ENCODE measurements at places on chromosomes 12 and 14.

DNA sequence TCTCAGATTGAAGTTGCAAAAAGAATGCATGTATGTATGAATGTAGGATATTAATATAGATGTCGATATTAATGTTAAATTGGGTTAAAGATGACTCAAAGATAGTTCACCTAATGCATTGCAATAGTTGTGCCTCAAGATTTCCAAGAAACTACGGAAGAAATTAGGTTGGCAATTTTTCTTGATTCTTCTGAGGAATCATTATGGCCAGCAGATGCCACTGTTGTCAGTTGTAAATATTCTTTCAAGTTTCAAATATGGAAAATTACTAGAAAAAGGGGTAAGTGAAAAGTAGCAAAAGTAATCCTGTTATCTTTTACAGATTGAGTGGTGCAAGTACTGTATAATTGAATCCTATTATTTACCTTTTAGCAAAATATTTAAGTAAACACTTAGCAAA is 202.1 kb downstream of the ADAMTS20 start:
- peak; percentile 18 for DNase-seq

GRCh38 chr12:122327494-122328385 is 61.4 kb upstream of the VPS33A start:
- DNase-seq, result no peak

GRCh38 chr12:128337071-128337345 is 70.0 kb downstream of the TMEM132C start:
- DNase-seq, result no peak

GRCh38 chr12:121222847-121223246 is 12.9 kb downstream of the P2RX4 start:
- no peak for DNase-seq

DNA sequence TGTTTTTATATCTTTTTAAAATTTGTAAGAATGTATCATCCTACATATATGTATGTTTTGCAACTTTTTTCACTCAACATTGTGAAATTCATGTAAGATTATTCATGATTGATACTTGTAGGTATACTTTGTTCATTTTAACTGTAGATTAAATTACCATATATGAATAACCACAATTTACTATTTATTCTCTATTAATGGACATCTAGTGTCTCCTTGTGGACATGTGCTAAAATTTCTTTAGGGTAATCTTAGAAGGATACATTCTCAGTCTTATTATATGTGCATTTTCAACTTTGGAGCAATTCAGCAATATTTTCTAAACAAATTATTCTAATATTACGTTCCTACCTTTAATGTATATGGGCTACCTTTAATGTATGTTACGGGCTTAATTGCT is 192.4 kb downstream of the FUT8 start:
- peak; percentile 15 for DNase-seq

GRCh38 chr12:120055231-120056000 is 61.1 kb downstream of the RAB35 start:
- DNase-seq, result no peak

DNA sequence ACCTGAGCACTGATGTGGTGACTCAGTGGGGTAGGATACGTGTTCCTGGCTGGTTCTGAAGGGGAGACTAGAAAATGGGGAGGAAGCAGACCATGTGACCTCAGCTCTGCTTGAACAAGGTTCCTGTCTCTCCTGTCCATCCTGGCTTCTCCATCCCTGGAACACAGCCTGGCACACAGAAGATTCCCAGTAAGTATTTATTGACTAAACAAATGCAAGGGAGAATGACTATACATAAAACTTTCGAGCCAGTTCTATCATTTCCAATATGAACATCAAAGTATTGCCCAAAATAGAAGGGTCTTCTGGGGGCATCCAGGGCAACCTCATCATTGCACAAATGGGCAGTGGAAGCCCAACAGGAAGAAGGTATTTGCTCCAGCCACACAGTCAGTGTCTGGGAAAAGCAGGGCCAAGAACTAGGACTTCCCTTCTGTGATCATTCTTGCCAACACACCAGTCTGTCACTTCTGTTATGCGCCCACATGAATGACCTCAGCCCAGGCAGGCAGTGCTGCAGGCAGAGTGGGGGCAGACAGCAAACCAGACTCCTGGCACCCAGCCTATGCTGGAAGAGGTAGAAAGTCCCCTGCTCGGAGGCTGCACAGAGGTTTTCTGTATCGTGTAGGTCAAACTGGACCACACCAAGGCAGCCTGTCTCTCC is 5.6 kb upstream of the SERPINA9 start:
- peak; percentile 91 for DNase-seq

DNA sequence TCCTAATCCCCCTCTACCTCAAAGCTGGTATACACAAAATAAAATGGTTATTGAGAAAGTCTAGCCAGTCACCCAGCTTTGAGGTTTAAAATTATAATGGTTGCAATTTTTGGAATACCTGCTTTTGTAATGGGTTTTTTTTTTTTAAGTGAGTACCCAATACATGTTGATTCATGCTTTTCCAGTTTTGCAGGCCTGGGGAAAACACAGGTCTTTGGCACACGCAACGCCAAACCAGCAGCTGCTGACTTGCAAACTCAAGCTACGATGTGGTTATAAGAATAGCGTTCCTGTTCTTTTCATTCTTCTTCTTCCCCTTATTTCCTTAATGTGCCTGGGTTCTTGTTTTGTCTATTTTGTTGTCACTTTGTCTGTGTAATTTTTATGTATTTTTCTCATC is 233.0 kb downstream of the EGLN3 start:
- DNase-seq, result no peak

- DNase-seq, result peak; percentile 44
Observed at GRCh38 chr14:74085047-74085637, 386 bp downstream of the LIN52 start.

DNA sequence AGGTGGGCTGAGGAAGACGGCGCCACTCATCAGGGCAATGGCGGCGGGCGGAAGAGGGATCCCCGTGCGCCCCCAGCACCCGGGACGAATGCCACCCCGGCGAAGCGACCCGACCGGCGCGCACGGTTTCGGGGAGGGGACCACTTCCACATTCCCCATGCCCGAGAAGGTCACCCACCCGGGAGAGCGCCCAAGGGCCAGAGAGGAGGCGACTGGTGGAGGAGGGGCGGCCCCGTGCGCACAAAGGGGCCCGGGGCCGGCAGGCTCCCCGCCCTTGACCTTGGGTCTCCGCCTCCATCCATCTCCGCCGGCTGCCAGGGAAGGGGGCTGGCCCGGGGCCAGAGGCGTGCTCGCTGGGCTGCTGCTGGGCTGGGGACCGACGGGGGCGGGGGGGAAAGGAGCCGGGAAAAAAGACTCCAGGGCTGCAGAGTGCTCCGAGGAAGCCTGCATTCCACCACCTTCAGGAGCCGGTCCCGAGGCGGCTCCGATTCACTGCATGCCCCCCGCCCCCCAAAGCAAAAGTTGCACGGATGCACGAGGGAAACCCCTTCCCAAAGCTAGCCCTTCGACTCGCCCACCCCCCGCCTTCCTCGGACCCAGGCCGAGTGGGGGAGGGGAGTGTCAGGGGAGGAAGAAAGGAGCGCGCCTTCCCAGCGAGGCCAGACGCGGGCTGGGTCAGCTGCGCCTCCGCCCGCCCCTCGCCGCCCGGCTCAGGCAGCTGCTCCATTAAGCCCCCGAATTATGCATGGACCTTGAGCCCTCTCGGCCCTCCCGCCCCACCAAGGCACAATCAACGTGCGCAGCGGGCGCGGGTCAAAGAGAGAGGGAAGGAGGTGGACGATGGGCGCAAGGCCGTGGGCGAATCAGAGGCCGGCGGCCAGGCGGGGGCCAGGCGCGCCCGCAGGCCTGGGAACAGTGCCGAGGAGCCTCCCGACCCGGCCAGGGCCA is 26.2 kb downstream of the BCL11B start:
- DNase-seq, result no peak

DNA sequence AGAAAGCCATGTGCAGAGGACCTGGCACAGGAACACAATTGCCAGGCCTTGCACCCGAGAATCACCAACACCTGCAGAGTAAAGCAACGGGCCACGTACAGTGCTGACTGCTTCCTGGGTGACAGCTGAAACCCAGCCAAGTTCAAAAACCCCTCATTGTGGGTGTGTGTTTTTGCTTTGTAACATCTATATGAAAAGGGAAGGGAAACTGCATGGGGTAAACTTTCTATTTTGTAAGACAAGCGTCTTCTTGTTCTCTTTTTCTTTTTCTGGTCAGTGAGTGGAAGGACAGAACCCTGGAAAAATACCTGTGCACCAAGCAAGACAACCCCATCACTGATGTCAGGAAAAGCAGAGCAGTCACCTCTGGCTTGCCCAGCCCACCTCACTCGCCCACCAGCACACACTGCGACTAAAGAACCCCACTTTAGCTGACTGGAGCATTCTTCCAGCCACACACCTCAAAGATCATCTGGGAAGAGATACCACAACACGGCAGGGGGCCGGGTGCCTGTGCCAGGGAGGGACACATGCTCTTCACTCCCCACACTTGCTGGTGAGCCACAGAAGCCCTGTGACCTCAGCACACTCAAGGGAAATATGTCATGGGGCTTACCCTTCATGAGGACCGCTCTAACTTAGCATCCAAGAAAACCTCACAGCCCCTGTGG is 172.3 kb downstream of the NDUFA12 start:
- no peak for DNase-seq

GRCh38 chr12:109606320-109607028 is 32.9 kb downstream of the MVK start:
- DNase-seq, result no peak

GRCh38 chr14:103384450-103385151 is 614 bp upstream of the MARK3 start:
- DNase-seq, result no peak

- DNase-seq, result no peak
Observed at GRCh38 chr12:16581416-16581815, 24.5 kb downstream of the LMO3 start.

DNA sequence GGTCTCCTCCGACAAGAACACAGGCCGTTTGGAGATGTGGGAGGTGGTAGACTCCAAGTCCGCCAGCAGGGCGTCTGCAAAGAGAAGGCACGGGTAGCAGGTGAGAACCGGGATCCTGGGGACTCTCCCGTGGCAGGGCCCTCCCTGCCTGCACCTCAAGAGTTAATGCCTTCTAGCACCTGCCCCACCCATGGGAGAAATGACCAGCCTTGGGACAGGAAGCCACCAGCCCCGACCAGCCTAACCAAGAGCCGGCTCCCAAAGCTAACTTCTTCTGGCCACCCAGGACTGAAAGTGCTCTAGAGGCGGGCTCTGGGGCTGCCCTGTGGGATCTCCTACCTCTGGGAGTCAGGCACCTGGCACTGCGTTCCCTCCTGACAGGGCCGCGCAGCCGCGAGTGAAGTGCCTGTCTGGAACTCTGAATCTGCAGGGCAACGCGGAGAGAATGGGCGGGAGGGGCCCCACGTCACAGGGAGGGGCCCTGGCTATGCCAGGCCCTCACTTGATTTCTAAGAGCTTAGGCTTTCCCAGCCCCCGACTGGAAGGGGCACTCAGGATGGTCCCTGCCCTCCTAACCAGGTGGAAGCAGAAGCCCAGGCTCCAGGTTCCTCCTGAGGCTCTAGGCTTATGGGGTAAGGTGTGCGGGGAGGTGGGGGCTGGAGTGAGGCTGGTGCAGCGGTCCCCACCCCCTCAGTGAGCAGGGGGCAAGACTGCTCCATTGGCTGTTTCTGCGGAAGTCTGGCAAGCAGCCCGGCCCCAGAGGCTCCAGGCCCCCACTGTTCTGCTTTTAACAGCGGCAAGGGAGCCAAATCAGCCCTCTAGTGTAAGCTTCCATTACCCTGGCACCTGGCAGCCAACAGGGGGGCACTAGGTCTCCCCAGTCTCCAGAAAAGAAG is 23.6 kb upstream of the RPLP0 start:
- DNase-seq, result no peak

DNA sequence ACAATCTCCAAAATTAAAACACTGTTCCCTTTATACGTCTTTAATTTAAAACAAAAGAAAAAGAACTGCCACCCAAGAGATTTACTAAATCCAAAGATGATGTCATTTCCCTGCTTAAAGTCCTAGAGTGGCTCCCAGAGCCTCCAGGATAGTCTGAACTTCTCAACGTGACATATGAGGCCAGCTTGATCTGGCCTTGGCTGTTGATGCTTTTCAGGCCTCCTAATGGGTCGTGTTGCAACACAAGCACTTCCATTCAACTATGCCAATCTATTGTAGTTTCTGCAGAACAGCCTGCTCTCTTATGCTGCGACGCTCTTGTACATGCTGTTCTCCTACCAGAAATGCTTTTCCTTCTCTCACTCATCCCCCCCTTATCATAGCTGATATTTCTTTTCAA is 35.7 kb downstream of the LGR5 start:
- peak; percentile 76 for DNase-seq

- DNase-seq, result no peak
Observed at GRCh38 chr14:71780822-71781221, 151.4 kb upstream of the RGS6 start.

DNA sequence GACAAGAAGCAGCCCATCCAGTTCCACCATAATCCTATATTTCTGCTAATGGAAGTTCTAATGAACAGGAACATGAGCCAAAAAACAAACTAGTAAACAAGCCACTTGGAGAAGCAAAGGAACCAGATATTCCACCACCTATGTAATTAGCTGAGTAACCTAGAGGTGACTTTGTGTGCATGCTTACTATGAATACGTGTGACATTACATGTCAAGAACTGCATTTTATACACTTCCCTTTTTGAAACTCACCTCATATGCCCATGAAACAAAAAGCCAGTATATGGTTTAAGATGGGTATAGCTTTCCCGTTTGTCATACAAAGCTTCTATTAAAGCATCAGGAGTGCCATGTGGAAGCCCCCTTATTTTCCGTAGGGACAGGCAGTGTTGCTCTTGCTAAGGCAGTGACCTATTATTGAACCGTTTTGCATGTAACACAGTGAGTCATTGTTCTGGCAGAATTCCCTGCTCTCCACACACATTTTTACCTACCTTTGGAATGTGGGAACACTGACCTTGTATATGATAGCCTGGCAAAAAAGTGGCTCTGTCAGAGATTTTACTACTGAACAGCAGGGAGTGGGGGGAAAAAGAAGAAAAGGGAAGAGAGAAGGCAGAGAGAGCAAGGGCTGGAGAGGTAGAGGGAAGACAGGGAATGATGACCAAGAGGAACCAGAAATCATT is 34.8 kb upstream of the FRMD6 start:
- DNase-seq, result peak; percentile 93

DNA sequence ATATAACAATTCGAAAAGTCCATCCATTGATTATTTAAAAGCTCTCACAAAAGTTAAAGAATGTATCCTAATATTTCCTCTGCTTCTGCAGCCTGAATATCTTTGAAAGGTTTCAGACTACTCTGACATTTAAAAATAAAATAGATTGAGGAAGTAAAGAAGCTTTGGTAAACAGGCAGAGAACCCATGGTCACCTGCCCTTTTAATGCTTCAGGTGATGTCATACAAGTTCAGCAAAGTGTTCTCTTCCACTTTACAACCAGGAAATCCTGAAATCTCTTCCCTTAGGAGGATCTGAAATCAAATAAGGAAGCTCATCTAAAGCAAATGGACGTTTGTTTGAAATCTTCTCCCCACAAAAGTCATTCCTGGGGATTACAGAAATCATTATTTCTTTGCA is 322.4 kb downstream of the PDZRN4 start:
- no peak for DNase-seq

DNA sequence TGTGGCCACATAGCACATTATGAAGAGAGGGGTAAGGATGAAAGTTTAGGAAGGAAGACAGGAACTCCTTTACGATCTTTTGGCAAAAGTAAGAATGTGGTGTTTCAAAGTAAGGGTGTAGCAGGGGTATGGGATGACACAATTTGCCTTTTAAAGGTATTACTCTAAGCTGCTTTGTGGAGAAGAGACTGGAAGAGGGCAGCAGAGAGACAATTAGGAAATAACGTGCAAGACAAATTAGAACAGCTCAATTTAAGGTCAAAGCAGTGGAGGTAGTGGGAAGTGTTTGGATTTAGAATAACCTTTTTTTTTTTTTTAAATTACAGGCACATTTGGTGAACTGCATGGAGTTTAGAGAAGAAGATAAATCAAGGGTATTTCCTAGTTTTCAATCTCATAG is 342.6 kb downstream of the NOVA1 start:
- peak; percentile 1 for DNase-seq

- no peak for DNase-seq
Observed at GRCh38 chr12:114018669-114019068, 52.5 kb upstream of the RBM19 start.
